Thymus (tissue), 14 donors: ENCODE measurements at places on chromosomes 1 and 21.
A peak's percentile ranks its signal among the peaks of the same experiment; 100 is the strongest.

- no peak for DNase-seq
Measured at GRCh38 chr1:23537296-23537973, 6.4 kb upstream of the E2F2 start.

DNA sequence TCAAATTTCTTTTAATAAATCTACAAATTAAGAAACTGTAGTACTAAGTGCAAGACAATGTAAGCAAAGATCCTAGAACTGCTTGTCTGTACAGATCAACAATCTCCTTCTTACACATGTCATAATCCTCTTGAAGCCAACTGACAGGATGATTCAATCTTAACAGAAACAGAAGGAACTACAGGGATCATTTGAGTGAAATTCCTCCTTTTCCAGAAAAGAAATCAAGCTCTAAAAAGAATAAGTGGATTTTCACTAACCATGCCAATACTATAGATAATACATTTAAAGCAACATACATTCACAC lies 53.2 kb downstream of the RAB3GAP2 start:
- DNase-seq = no peak

- DNase-seq = peak; percentile 68
Measured at GRCh38 chr1:39657923-39658485, 13.9 kb downstream of the NT5C1A start.

- DNase-seq = peak; percentile 33
Measured at GRCh38 chr1:90721210-90722194, 4.4 kb upstream of the BARHL2 start.

DNA sequence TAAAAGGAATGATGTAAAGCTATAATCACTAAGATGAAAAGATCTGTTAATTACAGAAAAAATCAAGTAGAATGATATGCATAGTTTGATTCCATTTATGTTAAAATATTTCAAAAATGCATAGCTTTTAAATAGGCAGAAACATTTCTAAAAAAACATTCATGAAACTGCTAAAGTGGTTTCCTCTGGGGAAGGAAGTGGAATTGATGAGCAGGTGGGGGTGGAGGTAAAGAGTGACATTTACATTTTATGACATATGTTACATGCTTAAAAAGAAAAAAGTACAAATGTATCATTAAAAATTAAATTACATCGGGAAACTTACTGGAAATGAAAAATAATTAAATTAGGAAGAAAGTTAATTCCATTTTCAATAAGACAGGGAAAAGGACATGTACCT lies 42.8 kb upstream of the JAK1 start:
- DNase-seq = no peak

- peak; percentile 86 for DNase-seq
Measured at GRCh38 chr1:116769561-116769977, 15.3 kb downstream of the CD2 start.

- DNase-seq = no peak
Measured at GRCh38 chr1:38153778-38154470, 107.3 kb upstream of the POU3F1 start.
